ENCODE measurements at places on chromosomes 7 and 10.

- no peak for DNase-seq
Observed at GRCh38 chr10:112141292-112141691, 42.3 kb downstream of the GPAM start.

DNA sequence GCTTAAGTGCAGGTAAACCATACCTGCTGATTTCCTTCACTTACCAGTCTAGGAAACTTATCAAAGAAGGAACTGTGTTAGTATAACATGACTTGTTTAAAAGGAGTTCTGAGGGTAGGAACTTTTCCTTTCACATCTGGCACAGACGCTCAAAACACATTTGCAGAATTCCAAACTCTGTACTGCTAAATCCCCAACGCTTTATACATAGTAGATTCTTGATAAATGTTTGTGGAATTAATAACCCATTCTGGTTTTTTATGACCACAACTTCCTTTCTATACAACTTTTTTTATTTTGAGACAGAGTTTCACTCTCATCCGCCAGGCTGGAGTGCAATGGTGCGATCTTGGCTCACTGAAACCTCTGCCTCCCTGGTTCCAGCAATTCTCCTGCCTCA lies 7.7 kb upstream of the TRUB1 start:
- no peak for DNase-seq

GRCh38 chr7:147711447-147711846 lies 879.1 kb upstream of the C7orf33 start:
- DNase-seq = no peak

DNA sequence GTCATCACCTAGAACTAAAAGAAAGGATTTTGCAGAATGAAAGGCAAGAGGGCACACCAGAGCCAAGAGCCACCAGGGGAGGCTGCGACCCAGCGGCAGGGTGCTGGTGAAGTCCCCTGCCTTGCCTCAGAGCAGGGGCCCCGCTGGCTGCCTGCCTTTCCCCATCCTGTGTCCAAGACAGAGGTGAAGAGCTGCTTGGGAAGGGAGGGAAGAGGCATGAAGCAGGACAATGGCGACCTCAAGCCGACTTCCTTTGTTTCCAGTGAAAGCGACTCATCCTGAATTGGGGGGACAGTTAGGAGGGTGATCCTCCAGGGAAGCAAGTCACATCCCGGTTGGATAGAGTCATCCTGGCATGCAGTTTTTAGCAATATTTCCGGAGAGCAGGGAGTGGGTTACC lies 255.5 kb upstream of the YAE1 start:
- DNase-seq = no peak

DNA sequence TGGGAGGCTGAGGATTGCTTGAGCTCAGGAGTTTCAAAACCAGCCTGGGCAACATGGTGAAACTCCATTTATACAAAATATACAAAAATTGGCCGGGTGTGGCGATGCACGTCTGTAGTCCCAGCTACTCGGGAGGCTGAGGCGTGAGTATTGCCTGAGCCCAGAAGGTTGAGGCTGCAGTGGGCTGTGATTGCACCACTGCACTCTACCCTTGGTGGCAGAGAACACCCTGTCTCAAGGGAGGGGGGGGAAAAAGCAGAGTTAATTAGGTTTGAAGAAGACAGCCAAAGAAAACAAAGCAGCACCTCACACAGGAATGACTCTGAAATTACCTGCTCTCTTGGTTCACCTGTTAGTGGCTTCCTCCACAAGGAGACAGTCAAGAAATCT lies 110.0 kb downstream of the EEPD1 start:
- DNase-seq = no peak

DNA sequence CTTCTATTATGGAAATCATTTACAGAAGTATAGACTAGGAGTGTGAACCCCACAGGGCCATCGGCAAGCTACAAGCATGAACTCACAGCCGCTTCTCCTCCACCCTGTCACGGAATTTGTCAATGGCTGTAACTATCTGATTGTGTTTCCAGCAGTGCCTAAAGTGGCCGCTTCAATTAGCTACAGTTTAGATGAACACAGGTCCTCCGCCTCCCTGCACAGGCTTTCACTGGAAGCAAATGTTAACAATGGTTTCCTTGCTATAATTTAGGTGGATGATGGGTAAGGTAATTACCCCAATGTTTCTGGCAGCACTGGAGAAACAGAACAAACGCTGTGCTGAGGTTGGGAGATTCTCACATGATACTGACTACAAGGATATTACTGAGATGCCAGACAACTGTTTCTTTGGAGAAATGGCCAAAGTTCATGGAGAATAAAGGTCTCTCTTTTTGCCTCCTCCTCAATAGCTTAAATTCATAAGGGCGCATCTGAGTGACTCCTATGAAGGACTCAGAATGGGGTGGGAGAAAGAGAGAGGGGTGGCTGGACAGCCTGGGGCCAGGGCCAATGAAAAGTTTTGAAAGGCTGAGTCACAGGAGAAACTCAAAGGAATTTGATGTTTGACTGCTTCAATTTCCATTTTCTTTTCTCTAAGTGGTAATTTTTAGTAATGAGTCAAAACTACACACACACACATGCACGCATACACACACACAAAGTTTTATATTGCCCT lies 78.9 kb downstream of the SVIL start:
- no peak for DNase-seq

DNA sequence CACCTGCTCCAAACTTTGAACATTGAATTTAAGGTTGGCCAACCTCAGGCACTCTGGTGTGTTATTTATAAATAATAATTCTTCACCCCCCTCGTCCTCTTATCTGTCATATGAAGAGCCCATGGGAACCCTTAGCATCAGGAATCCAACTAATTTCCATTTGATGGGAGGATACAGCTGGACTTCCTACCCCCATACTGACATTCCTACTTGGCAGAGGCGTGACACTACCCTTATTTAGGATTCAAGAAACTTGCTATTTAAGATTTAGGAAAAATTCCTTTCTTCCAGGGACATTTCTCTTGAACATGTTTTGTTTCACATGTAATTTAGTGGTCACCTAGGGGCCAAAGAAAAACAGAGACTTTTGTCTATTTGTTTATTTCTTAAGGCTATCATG lies 171.9 kb upstream of the NRP1 start:
- no peak for DNase-seq

DNA sequence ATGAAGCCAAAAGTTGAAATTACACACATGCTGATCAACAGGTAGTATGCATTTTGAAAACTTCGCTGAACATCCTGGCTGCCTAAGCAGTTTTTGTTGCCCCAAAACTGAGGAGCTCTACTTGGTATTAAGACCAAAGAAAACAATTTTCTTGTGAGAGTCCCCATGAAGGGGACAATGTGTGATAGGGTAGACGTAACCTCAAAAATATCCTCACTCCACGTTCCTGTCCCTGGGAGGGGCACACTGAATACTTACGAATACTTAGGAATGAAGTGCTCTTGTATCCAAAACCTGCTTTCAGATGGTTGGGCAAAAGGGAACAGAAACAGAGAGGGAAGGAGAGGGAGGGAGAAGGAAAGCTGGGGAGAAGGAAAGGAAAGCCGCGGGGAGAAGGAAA lies 24.7 kb downstream of the CCDC6 start:
- DNase-seq = no peak

DNA sequence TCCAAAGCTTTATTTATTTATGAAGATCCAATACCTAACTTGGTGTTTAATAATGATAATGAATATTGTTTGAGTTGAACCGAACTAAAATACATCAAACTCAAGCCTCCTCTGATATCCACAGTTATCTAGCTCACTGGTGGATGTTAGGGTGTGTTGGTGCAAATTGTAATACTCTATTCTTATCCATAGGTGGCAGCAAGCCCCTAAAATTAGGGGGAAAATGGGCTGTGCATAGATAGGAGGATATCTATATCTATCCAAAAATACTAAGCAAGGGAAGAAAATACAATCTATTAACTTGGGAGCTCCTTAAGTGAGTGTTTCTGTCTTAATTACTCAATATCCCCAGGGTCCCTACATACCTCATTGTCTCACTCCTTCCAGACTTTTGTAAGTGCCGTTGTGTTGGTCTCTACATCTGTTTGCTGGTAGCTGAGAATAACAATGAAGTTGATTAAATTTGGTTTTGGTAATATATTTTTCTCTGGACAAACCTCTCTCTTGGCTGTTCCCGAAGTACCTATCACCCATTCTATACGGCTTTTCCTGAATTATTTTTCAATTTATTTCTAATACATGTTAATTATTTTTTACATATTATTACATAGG lies 55.0 kb upstream of the VWDE start:
- DNase-seq = no peak

DNA sequence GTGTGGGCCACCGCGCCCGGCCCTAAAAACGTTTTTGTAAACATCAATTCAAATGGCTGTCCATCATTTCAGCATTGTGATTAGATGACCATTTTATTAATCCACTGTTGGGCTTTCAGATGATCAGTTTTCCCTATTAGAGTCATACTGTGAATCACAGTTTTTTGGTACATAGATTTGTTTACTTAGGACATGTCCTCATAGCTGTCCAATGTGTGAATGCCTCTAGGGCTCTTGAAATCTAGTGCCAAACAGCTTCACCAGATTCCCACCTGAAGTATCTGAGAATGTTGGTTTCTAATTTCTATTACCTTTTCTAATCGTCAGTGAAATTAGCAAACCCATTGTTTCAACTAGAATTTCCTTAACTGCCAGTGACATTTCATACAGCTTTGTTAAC lies 66.8 kb downstream of the UPF2 start:
- no peak for DNase-seq
